HCT116 (cell line): ENCODE measurements at places on chromosomes 6 and 20. TPM values are rescaled to one million over a fixed set of nuclear protein-coding genes. Genes with fewer than 3 reads are reported as not detected.

DNA sequence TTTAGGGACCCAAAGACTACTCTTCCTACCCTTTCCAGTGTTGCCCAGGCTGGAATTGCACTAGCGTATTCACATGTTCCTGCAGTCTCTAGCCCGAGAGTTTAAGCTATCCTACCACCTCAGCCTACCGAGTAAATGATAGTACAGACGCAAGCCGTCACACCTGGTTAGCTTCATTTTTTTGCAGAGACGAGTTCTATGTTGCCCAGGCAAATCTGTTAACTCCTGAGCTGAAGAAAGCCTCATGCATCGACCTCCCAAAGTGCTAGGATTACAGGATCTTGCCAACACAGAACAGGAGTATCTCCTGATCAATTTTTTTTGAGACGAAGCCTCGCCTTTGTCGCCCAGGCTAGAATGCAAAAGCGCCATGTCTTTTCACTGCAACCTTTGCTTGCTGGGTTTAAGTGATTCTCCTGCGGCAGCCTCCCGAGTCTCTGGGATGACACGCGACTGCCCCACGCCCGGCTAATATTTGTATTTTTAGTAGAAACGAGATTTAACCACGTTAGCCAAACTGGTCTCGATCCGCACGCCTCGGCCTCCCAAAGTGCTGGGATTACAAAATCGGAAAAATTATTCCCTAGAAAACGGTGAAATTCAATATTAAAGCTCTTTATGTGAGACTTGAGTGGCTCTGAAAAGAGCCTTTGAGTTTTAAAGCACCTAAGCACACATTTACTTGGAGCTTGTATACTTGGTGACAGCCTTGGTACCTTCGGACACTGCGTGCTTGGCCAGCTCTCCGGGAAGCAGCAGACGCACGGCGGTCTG is 128.5 kb downstream of the HFE start:
- DNase-seq = no peak

The C20orf144 gene
- total RNA-seq = 0.37 TPM

The SYCP2L gene
- total RNA-seq = 4.9 TPM

DNA sequence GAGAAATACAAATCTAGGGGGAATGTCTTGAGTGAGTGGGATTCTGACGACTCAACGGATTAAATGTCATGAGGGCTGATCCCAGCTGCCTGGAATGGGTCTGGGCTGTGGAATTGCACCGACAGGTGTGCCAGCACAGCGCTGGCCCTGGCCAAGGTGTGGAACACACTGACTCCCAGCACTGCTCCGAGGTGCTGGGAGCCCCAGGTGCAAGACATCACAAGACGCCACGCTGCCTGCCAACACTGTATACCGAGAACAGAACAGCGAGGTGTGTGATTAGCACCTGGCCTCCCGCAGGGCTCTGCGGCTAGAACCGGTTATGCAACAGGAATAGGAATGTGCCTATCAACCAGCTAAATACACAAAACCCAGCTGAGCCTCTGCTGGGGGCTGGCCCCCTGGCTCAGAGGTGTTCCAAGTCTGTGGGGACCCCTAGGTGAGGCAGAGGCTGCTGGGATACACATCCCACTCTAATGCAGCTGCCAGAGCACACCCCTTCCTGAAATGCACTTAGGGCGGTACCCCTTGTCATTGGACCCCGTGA is 24.8 kb upstream of the APMAP start:
- no peak for DNase-seq

DNA sequence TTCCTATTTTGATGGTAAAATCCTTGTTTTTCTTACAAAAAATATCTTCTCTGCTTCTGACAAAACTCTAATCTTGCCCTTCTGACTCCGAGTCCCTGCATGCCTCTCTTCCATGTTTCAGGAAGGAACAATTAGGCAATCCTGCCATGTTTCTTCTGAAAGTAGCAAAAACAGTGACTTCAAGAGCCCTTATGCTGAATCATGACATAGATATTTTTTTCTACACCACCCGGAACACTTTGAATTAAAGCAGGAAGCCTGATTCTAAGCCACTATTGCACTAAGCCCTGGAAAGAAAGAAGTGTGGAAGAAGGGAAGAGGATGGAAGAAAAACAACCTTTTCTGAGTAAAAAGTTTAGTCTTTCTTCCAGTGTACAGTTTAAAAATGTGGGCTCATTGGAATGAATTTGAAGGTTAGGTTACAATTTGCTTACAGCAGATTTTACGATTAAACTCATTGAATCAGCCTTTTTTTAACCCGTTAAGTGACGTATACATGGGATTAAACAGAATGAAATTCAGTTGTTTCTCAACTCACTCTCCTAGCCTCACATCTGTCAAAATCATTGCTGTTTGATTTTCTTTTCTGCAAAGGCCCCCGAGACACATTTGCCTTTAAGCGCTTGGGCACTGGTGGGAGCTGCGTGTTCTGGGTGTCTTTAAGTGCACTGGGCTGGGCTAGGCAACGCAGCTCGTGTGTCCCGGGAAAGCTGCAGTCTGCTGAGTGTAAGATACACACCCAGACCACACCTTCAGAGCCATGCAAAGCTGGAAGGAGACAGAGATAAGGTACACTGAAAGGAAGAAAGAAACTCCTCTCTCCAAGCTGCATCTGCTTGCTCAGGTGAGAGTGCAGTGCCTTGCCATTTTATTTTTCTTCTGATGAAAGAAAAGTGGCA is 159.4 kb upstream of the CITED2 start:
- peak; percentile 55 for DNase-seq

The BPI gene
- total RNA-seq = not detected

DNA sequence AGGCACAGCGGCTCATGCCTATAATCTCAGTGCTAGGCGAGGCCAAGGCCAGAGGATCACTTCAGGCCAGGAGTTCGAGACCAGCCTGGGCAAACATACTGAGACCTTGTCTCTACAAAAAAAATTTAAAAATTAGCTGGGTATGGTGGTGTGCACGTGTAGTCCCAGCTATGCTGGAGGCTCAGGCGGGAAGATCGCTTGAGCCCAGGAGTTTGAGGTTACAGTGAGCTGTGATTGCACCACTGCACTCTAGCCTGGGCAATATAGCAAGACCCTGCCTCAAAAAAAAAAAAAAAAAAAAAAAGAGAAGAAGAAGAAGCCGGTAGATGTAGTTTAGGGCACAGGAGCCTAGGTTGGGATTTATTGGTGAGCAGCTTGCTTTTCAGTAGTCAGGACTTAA is 20.7 kb downstream of the MTHFD1L start:
- DNase-seq = no peak

GRCh38 chr6:131399433-131399832 is 173.6 kb upstream of the ARG1 start:
- DNase-seq = no peak

The RAET1L gene
- total RNA-seq = 1.5 TPM

DNA sequence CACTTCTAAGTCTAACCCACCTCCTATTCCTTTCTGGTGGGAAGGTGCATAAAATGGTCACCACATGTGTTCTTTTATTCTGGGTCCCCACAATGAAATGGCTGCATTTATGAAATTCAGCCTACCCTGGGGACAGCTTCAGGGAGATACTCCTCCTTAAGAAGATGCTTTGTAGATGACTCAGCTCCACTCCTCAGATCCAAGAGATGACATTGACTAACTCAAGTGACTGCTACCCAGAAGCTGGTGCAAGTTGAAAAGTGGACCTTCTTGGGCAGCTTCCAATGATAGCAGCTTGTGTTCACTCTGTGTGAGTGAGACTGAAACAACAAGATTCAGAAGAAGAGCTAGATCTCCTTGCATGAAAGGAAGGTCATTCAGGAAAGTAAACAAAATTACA is 113.4 kb downstream of the SCP2D1 start:
- no peak for DNase-seq

DNA sequence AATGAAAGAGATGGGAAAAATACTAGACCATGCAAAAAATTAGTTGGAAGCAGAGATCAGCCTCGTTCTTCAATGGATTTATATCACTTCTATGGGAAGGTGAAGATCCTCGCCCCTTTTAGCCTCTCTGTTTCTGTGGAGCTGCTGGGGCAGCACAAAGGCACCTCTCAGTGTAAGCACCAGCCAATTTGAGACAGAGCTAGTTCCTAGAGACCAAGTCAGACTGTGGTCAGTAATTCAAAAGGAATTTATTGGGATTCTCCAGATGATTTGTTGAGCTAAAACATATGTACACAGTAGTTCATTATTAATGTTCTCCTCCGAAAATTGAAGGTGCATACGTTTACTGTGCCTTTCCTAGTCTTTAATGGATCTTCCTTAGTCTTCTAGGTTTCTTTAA is 42.4 kb downstream of the SCGN start:
- DNase-seq = no peak

DNA sequence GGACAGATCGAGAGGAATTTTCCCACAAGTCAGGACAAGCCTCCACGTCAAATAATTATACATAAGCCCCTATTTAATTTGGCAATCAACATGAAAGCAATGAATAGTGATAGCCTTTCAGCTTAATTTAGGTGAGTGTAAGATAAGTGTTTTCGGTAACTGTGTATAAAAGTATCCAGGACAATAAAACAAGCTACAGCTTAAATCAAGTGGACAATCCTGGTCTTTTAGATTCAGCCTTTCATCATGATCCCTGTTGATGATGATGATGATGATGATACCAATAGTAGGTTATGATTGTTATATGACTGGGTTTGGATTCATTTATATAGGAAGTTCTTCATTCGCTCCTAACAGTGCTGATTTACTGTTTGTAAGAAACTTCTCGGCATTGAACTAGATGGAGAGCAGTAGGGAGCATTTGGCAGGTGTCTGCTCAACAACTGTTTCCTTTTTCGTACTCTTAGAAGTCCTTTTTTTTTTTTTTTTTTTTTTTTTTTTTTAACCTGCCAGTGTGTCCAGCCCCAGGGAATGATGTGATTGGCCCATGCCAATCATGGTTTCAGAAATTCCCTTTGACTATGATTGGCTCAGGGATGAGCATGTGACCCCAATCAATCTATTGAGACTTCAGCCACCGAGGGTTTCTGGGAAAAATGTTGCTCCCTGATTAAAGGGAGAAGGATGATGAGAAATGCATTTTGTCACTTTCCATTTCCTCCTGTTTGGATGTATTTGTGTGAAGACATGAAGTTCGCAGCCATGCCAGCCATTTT is 11.3 kb upstream of the RNF182 start:
- DNase-seq = no peak

DNA sequence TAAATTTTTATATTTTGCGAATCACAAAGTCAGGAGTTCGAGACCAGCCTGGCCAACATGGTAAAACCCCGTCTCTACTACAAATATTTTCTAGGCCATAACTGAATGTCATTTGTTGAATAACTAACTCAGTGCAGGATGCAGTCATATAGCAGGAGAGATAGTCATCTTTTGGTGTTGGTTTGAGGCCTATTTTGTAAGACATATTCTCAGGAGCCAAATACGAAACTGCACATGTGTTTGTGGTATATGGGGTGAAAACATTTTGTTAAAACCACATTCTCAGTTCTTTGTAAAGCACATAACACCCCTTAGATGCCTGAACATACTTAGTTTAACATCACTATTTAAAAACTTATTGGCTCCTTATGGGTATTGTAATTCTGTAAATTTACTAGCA is 4.7 kb upstream of the ENPP5 start:
- DNase-seq = no peak

The DDO gene
- not detected for total RNA-seq

GRCh38 chr6:137512757-137513605 is 18.8 kb upstream of the OLIG3 start:
- no peak for DNase-seq

The HLA-DRA gene
- 4.7 TPM for total RNA-seq

- no peak for DNase-seq
Measured at GRCh38 chr6:126919947-126920346, 198.5 kb upstream of the RSPO3 start.

DNA sequence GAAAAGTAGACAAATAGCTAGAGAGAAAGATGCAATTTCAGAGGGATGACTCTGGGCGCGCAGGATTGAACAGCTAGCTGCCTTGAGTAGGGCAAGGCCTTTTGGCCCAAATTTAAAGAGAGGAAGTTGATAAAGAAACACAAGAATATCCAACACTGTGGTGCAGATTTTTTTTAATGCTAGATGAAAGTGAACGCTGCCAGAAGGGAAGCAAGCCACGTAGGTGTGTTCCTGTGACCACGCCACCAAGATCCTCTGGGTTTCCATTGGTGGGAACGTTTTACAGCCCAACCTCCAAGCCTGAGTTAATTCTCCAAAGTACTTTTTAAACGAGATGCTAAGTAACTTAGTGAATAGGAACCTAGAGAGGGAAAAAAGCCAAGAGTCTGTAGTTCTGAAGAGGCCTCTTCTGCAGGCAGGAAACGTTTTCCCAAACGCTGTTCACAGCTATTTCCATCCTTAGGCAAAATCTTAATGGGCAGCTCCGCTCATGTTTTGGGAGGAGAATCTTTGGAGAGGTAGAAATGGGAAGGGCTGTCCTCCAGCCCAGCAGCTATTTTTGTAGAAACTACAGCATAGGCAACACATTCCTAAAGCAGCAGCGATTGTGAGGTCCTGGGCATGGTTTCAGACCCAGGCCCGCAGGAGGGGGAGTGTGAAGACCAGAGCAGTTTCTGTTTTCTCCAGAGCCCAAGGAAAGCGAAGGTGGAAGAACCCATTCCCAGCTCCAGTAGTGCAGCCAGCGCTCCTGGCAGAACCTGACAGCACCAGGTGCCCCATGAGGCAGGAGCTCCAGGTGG is 8.2 kb downstream of the LY86 start:
- DNase-seq = no peak

GRCh38 chr20:24993337-24994185 is 1.0 kb upstream of the APMAP start:
- no peak for DNase-seq

DNA sequence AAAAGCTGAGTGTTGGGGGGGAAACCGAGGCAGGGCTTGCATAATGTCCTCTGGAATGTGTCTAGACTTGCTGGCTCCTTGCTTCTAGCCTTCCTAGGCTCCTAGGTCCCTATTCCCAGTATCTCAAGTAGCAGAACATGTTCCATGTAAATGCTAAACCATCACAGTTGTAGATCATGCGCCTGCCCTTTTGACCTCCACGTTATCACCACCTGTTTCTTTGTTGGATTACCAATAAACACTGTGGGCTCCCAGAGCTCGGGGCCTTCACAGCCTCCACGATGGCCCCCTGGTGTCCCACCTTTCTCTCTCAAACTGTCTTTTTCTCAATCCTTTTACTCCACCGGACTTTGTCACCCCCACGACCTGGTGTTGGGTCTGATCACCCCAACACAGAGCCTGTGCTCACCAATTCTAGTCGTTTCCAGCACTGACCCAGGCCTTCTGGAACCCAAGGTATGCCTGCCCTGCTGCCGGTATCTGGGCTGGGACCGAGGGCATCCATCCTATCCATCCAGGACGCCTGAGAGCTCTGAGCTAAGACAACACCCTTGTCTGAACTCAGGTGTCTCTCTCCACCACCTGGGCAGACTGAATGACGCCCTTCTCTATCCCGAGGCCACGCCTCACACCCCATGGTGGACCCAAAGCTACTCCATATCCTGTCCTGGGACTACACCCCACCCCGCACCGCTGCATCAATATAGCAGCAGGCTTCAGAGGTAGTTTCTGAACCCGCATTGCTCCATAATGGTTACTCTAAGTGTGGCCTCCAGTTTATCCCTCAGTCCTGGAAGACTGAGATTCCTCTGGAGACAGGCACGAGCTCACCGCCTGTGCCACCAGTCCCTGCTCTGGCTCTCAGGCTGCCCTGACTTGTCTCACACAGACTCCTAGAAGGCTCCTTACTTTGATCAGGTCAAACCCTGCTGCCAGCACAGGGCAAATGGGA is 9.3 kb upstream of the PRR18 start:
- no peak for DNase-seq

GRCh38 chr20:35561671-35562070 is 19.8 kb downstream of the ERGIC3 start:
- DNase-seq = no peak
